ENCODE measurements at places on chromosomes 11 and 22. TPM values are rescaled to one million over a fixed set of nuclear protein-coding genes. Genes with fewer than 3 reads are reported as not detected.

The GVQW3 gene
- total RNA-seq = 2.3 TPM

- DNase-seq = peak; percentile 71
These were observed 7.2 kb downstream of the ATG16L2 start for GRCh38 chr11:72821221-72821919.

- no peak for DNase-seq
These were observed 71.2 kb downstream of the PIWIL4 start for GRCh38 chr11:94638301-94638901.

- DNase-seq = no peak
These were observed 160.2 kb upstream of the LARGE1 start for GRCh38 chr22:34080433-34080832.

- no peak for DNase-seq
These were observed 2.4 kb upstream of the FGF3 start for GRCh38 chr11:69821511-69822040.

The SERPING1 gene
- total RNA-seq = 191 TPM

The RHOD gene
- 51.0 TPM for total RNA-seq

The GGT1 gene
- 7.2 TPM for total RNA-seq

DNA sequence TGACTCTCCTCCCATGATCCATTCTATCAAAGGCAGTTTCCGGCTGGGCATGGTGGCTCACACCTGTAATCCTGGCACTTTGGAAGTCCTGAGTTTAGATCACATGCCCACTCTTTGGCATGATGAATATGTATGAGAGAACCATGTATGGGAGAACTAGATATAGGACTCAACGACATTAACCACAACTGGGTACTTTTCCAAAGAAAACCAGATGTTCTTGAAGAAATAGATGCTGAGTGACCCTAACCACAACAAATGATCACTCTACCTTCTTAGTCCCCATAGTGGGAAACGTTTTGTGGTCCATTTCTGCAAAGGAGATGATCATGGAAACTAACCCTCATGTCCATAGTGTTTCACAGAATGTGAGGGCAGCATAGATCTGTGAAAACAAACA lies 13.6 kb downstream of the FJX1 start:
- no peak for DNase-seq

- DNase-seq = no peak
These were observed 38.3 kb downstream of the ZBTB16 start for GRCh38 chr11:114097832-114098231.

The OR6A2 gene
- 0.06 TPM for total RNA-seq

GRCh38 chr11:117872975-117873827 lies 3.3 kb downstream of the FXYD6 start:
- no peak for DNase-seq

The TMX2 gene
- 74.9 TPM for total RNA-seq

DNA sequence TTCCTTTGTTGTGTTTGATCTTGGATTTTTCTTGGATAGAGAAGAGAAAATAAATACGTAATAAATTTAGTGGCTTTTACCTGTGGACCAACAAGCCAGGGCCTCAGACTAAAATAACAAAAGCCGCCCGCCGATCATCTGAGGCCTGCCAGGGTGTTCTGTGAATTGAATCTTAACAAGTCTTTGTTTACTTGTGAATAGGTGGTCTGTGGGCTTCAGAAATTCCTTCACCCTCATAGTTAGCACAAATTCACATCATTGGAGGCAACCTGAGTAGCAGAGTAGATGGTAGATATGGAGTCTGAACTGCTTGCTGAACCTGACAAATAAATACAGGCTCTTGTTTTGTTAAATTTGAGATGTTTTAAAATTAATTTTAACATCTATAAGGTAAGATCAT lies 176.3 kb upstream of the MTNR1B start:
- no peak for DNase-seq

- no peak for DNase-seq
These were observed 122.5 kb downstream of the APIP start for GRCh38 chr11:34793666-34794065.

GRCh38 chr11:123428116-123428715 lies 1.9 kb upstream of the GRAMD1B start:
- no peak for DNase-seq

GRCh38 chr11:118547132-118547531 lies 16.1 kb downstream of the TMEM25 start:
- DNase-seq = no peak

The CCDC90B gene
- 25.5 TPM for total RNA-seq

DNA sequence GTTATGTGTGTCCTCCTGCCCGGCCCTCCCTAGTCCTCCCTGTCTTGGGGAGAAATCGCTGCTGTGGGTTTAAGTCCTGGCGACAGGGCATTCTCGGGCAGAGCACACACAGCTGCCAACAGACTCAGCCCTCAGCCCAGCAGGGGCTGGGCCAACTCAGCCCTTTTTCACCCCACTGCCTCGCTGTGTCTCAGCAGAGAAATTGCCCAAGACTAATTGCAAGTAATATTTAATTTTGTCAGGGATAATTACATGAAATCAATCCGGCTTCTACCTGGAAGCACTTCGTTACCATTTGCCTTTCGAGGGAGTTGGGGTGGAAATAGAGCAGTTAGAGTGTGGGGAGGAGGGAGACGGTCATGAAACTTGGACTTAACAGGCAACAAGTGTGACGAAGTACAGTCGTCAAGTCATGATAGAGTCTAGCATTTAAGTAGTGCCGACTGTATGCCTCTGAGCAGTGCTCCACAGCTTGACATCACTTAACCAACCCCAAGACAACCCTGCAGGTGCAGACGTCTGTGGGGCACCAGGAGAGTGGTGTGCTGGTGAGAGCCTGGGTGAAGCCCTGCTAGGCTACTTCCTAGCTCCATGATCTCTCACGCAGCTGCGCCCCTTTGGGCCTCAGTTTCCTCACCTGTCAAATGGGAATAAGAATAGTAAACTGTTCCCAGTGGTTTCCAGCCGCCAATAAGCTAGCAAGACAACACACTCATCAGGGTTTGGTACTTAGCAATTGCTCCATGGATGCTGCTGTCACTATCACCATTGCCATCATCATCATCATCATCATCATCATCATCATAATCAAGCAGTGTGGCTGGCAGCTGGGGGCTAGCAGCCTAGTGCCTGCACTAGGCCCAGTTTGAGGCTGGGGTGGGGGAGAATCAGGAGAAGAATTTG lies 29.2 kb downstream of the MN1 start:
- no peak for DNase-seq

GRCh38 chr11:111069066-111069465 lies 176.5 kb upstream of the POU2AF2 start:
- DNase-seq = no peak

DNA sequence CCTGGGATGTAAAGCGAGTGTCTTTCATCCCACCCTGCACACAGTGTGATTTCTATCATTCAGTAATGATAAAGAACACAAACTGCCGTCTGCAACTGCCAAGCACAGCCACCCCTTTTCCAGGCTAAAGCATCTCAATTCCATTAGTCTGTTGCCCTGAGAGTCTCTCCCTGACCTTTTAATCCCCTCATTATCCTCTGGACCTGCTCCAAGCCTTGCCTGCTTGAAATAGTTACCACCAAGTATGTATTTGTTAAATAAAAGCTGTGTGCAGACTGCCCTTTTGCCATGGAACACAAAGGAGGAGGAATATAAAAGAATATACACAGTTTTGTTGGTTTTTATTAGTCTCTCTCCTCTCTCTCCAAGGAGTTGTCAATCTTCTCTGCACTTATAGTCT lies 13.0 kb downstream of the GRAP2 start:
- no peak for DNase-seq

The FAM180B gene
- not detected for total RNA-seq

The CECR2 gene
- 8.3 TPM for total RNA-seq

- DNase-seq = no peak
These were observed 9.1 kb upstream of the SYT7 start for GRCh38 chr11:61589961-61590360.

DNA sequence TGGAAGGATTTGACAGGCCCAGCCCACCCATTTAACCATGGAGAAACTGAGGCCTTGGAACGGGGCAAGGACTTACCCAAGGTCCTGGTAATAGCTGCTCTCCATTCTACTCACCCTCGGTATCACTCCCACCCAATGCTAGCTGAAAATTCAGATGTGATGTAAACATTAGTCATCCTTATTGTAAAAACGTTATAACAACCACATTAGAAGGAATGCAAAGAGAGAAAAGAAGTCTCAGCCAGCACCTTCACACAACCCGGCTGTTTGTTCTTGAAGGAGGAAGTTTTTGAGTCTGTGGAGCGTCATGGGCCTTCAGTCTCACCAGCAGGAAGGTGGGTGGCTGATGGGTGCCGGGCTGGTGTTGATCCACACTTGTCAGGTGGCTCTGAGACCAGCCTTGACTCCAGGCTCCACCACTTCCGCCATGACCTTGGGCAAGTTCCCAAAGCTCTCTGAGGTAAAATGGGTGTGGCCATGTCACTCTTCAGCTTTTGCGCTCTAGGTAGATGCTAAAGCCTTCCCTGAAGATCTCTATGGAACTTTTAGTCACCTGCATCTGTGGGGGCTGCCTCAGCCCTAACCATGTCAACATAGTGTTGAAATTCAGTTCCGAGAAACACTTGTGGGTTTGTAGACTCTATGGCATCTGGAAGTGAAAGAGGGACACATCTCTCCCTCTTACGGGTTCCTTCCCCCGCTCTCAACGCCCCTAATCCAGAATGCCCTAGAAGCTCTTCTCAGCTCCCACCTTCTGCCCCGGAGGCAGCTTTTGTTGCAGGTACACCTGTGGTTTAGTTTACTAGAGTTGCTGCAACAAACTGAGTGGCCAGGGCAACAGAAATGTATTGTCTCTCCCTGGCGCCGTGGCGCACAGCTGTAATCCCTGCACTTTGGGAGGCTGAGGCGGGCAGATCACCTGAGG lies 14.8 kb downstream of the CD6 start:
- no peak for DNase-seq

The CDC42EP1 gene
- total RNA-seq = 19.7 TPM

DNA sequence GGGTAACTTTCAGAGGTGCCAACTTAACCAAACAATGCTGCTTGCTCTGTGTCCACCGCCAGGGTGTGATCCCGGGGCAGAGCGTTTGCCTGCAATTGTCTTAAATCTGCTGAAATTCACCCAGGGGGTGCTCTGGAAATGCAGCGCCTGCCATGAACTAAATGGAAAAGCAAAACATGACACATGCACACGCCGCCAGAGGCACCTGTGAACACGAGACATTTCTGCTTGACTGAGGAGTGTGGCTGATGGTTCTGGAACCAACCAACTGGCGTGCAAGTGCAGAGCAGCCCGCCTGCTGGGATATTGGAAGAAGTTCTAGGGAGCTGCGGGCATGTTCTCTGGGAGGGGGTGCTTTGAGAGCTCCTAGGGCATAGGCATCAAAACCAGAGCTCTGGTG lies 30.4 kb downstream of the DSCAML1 start:
- no peak for DNase-seq

DNA sequence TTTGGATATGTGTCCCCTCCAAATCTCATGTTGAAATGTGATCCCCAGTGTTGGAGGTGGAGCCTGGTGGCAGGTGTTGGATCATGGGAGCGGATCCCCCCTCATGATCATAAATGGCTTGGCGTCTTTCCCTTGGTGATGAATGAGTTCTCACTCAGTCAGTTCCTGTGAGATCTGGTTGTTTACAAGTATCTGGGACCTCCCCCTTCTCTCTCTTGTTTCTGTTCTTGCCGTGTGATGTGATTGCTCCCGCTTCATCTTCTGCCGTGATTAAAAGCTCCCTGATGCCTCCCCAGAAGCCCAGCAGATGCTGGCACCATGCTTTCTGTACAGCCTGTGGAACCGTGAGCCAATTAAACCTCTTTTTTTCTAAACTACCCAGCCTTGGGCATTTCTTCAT lies 102.2 kb downstream of the SEZ6L start:
- DNase-seq = no peak

The MMP3 gene
- not detected for total RNA-seq

DNA sequence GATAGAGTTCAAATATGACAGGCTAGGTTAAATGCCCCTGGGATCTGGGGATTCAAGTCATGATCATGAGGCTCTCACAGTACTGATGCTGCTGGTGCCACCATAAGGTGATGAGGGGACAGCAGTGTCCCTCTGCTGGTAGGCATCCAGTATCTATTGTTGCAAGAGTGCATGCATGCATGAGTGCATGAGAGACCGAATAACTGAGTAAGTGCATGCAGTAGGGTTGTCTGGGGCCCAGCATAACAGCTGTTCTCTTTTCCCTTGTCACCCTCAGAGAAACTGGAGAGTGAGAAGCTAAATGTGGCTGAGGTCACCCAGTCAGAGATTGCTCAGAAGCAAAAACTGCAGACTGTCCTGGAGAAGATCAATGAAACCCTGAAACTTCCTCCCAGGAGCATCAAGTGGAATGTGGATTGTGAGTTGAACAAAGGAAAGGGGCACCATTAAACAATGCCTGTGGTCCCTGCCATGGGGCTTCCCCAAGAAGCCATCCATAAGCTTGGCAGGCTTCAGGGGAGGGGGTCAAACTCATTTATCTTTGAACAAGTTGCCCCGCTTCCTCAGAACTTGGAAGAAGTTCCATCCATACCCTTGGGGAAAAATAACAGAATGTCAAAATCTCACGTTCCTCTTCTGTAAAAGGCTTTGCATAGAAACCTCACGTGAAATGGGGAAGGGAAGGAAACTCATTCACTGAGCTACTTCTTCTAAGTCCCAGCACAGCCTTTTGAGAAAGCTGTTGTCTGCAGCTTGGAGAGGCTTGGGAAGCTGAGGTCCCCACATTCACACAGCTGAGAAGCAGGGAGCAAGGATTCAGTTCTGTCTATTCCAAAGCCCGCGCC lies 119.0 kb downstream of the PARVA start:
- no peak for DNase-seq

DNA sequence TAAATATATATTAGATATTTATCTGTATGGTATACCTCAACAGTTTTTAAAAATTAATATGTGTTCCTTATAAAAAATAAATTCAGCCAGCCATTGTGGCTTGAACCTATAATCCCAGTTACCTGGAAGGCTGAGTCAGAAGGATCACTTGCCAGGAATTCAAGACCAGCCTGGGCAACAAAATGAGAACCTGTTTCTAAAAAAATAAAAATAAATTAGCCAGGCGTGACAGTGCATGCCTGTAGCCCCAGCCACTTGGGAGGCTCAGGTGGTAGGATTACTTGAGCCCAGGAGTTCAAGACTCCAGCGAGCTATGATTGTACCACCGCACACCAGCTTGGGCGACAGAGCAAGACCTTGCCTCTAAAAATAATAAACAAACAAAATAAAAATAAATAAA lies 54.9 kb downstream of the PHF21A start:
- no peak for DNase-seq

GRCh38 chr22:48853627-48854240 lies 973.9 kb downstream of the BRD1 start:
- DNase-seq = no peak

GRCh38 chr11:79400717-79401330 lies 40.0 kb downstream of the TENM4 start:
- DNase-seq = peak; percentile 60

All from right cardiac atrium (tissue), 5 donors.